ENCODE measurements at places on chromosomes 5 and 9.

GRCh38 chr9:124831642-124832364 lies 21.5 kb upstream of the WDR38 start:
- peak; percentile 56 for DNase-seq

GRCh38 chr9:89405826-89406225 lies 87.5 kb downstream of the SECISBP2 start:
- peak; percentile 66 for DNase-seq

GRCh38 chr5:144202726-144203125 lies 32.1 kb downstream of the KCTD16 start:
- no peak for DNase-seq

DNA sequence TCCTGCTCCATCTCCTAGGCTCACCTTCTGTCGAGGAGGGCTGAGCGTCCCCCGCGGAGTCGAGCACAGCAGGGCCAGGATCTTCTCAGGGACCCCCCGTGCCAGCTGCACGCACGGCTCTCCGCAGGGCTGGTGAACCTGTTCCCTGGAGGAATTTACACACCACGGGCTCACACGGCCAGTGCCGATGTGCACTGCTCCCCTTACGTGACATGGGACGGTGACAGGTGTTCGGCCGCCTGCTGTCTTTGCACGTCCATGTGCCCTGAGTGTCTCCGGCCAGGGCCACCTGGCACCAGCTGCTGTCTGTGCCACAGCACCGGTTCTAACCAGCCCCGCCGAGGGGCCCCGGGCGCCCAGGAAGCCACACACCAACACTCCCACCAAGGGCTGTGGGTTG lies 8.7 kb upstream of the AGPAT2 start:
- DNase-seq: peak; percentile 40

- DNase-seq: no peak
Observed at GRCh38 chr5:74017112-74017511, 391.1 kb downstream of the ARHGEF28 start.

- no peak for DNase-seq
Observed at GRCh38 chr5:174459832-174460448, 264.4 kb upstream of the MSX2 start.

Data from femur (tissue), 1 donor.